ENCODE measurements at places on chromosomes 2 and 18.
A peak's percentile ranks its signal among the peaks of the same experiment; 100 is the strongest.

- DNase-seq = no peak
These were observed 5.4 kb upstream of the KCNS3 start for GRCh38 chr2:17873021-17873420.

GRCh38 chr2:189297446-189297845, 117.9 kb upstream of the COL5A2 start:
- DNase-seq = no peak

DNA sequence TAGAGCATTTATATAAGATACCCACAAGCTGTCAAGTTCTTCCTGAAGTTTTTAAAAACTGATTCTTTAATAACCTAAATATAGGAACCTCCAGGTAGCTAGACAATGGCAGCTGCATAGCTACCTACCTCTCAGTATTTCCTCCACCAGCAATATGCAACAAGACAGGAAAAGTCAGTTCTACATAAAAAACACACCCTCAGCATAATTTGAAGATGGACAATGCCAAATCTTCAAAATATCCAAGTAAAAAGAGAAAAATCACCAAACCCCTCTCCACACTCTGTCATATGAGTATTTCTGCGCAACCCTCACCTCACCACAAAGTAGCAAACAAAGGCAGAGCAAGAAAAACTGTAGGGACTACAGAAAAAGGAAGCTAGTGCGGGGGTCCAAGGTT, 51.4 kb downstream of the GTF3C3 start:
- no peak for DNase-seq

- peak; percentile 3 for DNase-seq
These were observed 43.4 kb downstream of the PLEKHA3 start for GRCh38 chr2:178523596-178524134.

DNA sequence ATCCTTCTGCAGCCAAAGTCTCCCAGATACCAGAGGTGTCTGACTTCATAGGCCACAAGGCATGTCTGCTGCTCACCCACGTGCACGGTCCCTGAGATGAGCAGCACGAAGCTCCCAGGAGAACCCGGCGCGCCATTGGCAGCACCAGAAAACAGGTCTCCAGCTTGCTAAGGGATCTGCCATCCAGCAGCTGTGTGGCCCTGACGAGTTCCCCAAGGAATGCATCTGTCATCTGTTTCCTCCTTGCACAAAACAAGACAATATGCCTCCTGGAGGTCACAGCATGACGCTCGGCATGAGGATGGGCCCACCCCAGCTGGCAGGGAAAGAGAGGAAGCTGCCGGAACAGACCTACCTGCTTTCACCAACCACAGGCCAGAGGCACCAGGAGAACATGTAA, 29.2 kb downstream of the HS6ST1 start:
- no peak for DNase-seq

DNA sequence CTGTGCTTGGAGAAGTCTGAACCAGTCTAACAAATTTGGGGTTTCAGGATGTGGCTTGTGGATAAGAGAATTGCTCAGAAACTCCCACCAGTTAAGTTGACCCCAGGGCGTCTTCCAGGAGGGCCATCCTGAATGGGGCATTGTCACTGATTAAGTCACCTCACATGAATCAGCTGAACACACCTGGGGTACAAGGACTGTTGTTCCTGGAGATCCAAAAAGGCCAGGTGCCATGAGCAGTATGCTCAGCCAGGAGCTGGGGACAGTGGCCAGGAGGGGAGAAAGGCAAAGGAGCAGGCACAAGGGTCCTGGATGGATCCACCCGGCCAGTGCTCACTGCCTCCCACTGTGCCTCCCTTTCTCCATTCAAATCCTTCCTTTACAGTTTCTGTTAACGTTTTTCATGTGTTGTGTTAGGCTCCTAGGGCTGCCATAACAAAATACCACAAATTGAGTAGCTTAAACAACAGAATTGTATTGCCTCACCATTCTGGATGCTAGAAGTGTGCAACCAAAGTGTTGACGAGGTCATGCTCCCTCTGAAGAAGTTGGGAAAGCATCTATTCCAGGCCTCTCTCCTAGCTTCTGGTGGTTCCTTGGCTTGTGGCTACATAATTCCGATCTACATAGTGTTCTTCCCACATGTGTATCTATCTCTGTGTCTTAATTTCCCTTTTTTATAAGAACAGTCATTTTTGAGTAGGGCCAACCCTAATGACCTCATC, 33.4 kb downstream of the TRABD2A start:
- DNase-seq = no peak

DNA sequence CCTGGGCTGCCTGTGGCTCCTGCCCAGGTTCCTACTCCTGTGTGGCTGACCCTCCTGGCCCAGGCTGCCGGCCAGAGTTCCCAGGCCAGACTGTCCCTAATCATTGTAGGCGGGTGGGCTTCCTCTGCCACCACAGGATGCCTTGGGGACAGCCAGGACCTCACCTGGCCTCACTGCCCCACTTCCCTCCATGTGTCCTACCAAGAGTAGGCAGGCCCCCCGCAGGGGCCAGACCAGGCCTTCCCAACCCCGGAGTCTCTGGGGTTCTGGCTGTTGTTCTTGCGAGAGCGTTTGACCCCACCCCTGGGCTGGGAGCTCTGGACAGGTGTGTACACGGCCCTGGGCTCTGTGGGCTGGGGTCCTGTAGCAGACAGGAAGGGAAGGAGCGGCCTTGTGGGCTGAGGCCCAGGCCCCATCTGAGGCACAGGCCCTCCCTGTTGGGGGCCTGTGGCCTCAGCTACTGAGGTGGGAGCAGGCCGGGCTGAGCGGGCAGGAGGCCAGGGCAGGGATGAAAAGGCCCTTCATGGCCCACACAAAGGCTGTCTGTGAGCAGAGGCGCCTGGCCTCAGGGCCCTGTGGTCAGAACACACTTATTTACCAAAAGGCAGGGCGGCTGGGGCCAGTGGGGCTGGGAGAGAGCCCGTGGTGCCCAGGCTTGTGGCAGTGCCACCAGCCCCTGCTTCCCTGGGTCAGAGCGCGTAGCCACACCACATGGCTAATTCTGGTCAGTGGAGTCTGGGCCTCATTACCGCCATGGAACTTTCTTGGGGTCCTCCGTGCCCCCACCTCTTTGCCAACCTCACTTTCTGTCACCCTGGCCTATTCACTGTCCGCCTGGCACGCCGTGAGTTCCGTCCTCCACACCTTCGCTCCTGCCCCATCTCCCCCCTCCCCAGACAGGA, 2.0 kb downstream of the SNORC start:
- DNase-seq = no peak

GRCh38 chr18:939166-939565, 34.5 kb downstream of the ADCYAP1 start:
- DNase-seq = no peak
